Breast epithelium (tissue), 4 donors: ENCODE measurements at places on chromosomes 2 and 18. TPM values are rescaled to one million over a fixed set of nuclear protein-coding genes. Genes with fewer than 3 reads are reported as not detected.

The SERPINB11 gene
- not detected for total RNA-seq

The DPYSL5 gene
- not detected for total RNA-seq

The COQ10B gene
- total RNA-seq, result 30.7 TPM

The TWIST2 gene
- 38.2 TPM for total RNA-seq

The PRKAG3 gene
- total RNA-seq, result not detected

The RFTN2 gene
- total RNA-seq, result 2.3 TPM

The ALPG gene
- not detected for total RNA-seq

The RTP5 gene
- 0.15 TPM for total RNA-seq

The NHEJ1 gene
- total RNA-seq, result 13.4 TPM

The PRSS56 gene
- total RNA-seq, result not detected

The TMEM200C gene
- 0.98 TPM for total RNA-seq

The ASIC4 gene
- not detected for total RNA-seq

The MATN3 gene
- 2.6 TPM for total RNA-seq

The RAB31 gene
- 110 TPM for total RNA-seq

The BUB1 gene
- 2.2 TPM for total RNA-seq

The DLGAP1 gene
- total RNA-seq, result 0.96 TPM

The C2orf15 gene
- total RNA-seq, result 2.6 TPM

The FAM136A gene
- total RNA-seq, result 28.2 TPM

The GREB1L gene
- total RNA-seq, result 75.7 TPM
